Suprapubic skin (tissue), 4 donors: ENCODE measurements at places on chromosomes 12 and 14.

- DNase-seq: peak; percentile 70
Measured at GRCh38 chr14:31261859-31262731, 54.5 kb upstream of the HECTD1 start.

- no peak for DNase-seq
Measured at GRCh38 chr14:53380052-53380866, 227.1 kb upstream of the DDHD1 start.

DNA sequence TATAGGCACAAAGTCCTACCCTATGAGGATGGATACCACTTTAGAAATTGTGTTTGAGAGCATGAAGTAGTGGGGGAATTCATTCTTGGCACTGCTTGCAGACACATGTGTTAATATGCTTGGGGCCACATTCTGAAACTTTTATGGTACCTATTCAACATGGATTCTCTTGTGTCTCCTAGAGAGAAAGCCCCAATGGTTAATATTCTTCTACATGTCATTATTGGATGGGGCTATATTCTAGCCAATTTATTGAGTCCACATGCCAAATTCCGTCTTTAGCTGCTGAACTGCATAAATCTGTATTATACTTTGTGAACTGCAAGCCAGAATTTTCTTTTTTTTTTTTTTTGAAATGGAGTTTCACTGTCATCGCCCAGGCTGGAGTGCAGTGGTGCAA is 140.0 kb downstream of the KICS2 start:
- no peak for DNase-seq

DNA sequence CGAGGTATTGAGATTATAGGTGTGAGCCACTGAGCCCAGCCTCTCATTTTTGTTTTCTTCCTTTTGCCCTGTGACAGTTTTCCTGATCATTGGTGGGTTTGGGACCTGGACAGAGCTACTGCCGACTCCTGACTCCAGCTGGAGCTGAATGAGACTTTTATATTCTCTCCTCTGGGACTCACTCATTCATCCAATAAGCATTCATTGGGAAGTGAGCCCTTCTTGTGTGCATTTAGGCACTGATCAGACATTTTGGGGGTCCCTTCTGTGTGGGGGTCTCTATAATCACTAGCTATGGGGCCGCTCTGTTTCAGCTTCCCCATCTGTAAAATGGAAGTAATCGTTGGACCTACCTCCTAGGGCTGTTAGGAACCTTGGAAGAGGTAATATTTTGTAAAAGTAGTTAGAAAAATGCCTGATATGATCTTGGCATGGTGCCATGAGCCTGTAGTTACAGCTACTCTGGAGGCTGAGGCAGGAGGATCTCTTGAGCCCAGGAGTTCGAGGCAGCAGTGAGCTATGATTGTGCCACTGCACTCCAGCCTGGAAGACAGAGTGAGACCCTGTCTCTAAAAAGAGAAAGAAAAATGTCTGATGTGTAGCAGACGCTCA is 7.2 kb downstream of the SH2B3 start:
- no peak for DNase-seq

DNA sequence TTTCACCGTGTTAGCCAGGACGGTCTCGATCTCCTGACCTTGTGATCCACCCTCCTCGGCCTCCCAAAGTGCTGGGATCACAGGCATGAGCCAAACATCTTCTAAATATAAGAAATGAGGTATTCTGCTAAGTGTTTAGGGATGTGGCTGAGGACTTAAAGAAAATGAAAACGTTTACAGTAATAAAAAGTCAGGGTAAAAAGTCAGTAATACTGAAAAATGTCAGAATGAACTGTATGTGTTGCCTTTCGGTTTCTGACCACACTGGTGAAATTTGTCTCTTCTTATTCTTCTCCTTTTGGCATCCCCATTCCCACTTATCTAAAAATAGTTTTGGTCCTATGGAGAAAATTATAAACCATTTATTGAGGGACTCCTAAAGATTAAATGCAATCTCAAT is 20.5 kb downstream of the TMEM116 start:
- DNase-seq: no peak

DNA sequence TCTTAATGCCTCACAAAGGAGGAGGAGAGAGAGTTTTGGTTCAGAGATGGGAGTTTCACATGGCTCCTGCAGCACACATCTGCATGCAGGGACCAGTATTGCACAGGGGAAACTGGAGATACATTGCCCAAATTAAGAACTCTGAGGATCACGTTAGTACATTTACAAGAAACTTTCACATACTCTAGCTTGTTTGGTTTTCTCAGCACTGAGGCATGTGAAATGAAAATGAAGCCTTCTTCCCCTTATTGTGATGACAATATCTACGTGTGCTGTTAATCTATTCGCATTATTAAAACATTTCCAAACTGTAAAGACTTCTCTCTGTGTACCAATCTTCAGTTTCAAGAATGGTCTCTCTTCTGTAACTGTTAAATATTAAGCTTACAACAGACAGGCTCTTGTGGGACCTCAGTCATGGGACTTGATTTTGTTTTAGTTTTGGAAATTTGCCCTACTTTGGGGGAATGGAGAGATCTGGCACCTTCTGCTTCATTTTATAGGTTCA is 124.7 kb downstream of the DAAM1 start:
- no peak for DNase-seq

DNA sequence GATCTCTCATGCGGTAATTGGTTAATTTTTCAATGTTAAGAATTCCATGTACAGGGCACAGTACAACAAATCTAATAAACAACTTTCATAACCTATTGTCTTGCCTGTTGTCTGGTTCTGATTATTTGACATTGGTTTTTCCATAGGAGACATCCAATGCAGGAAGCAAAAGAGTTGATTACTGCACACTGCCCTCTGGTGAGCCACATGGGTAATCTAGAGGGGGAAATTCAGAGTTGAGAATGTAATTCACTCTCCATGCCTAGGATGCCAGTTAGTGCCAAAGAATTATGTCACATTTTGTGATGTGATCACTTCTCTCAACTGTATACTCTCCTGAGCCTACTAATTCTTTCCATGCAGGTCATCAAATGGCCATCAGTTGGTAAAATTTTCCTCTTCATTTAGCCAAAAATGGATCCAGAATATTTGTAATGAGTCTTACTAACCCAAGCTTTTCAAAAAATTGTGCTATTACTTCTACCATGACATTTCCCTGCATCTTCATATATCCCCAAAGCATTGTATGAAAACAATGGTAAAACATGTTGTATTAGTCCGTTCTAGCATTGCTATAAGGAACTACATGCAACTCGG is 17.7 kb upstream of the CCDC91 start:
- no peak for DNase-seq

DNA sequence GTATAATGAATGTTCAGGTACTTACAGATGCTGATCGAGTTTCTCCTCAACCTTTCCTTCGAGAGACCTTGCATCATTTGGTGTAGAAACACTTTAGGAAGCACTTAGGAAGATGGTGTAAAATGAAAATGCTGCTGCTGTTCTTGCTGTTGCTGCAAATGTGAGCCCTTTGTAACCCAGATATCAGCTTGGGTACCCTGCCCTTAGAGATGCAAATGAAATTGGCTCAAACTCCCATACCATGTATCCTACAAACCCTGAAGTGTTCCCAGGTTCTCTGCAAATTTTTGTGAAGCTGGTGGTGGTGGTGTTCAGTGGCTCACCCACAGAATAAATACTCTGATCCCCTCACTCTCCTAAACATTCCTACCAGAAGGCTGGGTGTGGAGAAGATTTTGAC is 130.8 kb downstream of the SLC25A47 start:
- no peak for DNase-seq
